ENCODE measurements at places on chromosomes 7 and 10. TPM values are rescaled to one million over a fixed set of nuclear protein-coding genes. Genes with fewer than 3 reads are reported as not detected.

- DNase-seq = no peak
These were observed 132.4 kb upstream of the FOXK1 start for GRCh38 chr7:4549681-4550080.

DNA sequence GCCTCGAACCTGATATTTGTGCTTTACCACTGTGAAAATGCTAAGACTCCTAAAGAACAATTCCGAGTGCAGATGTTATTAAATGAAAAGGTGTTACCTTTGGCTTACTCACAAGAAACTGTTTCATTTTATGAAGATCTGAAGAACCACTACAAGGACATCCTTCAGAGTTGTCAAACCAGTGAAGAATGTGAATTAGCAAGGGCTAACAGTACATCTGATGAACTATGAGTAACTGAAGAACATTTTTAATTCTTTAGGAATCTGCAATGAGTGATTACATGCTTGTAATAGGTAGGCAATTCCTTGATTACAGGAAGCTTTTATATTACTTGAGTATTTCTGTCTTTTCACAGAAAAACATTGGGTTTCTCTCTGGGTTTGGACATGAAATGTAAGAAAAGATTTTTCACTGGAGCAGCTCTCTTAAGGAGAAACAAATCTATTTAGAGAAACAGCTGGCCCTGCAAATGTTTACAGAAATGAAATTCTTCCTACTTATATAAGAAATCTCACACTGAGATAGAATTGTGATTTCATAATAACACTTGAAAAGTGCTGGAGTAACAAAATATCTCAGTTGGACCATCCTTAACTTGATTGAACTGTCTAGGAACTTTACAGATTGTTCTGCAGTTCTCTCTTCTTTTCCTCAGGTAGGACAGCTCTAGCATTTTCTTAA, 47.7 kb downstream of the MINPP1 start:
- no peak for DNase-seq

- DNase-seq = no peak
These were observed 72.6 kb downstream of the ITGB8 start for GRCh38 chr7:20403331-20403730.

- no peak for DNase-seq
These were observed 31.6 kb downstream of the PPIF start for GRCh38 chr10:79378647-79379511.

DNA sequence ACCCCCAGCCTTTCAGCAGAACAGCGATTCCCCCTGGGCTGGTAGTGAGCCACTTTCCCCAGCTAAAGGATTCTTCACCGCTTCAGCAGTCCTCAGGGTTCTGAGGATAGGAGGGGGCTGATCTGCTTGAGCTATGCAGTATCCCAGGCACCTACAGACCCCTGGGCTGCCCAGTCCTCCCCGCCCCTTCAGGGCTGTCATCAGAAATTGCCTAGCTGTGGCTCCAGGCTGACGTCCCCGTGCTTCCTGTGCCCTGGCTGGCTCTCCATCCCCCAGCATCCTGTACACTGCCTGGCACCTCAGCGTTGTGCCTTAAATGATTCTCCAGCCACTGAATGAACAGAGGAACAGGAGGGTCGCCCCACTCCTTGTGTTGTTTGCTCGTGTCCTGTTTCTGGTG, 38.4 kb upstream of the CDH23 start:
- DNase-seq = no peak

Gene TFAM
- polyA plus RNA-seq = 82.7 TPM

Measured in right renal pelvis (tissue), 4 donors.